ENCODE measurements at places on chromosomes 1 and 21.
A peak's percentile ranks its signal among the peaks of the same experiment; 100 is the strongest.

- no peak for DNase-seq
Measured at GRCh38 chr1:217590598-217590997, 40.3 kb downstream of the GPATCH2 start.

DNA sequence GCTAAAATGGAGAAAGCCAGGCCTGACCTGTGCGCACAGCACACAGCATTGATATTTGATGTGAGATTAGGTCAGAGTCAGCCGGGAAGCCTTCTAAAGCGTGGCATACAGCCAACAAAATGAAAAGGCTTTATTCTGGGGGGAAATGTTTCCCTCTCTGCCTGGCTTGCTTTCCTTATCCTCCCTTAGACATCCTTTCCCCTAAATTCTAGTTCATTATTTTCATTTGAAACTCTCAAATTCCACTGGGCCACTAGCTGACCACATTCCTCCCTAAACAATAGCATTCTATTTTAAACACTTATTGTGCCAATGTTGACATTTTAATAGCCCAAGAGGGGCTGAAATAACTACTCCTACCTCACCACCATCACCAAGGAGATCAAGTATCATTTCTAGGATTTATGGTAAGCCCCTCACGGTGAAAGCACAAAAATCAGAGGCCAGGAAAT is 49.4 kb downstream of the LEPR start:
- DNase-seq: no peak

DNA sequence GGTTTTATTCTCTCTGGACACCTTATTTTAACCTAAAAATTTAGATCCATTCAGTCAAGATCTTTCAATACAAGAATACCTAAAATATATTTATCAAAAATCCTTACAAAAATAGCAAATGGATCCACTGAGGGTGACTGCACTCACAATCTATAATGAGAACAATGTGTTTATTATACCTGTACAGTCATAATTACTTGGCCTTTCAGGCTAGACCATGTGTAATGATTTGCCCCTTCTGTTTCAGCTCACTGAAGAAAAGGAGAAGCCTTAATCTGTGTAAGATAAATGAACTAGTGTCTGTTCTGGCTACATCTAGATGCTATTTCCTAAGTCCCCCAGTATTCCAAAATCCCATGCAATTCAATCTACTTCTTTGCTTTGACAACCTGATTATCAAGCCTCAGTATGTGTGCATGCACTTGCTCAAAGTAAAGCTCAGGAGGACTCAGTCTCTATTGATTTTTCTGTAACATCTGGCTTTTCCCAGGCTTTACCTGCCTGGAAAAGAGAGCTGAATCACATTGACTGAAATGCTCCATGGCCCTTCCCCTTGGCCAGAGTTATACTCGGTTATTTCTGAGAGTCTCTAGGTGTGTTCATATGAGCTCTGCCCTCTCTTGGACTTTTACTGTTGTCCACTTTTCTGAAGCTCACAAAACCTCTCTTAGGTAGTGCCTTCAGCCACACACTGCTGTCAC is 27.6 kb downstream of the CRP start:
- DNase-seq: no peak

DNA sequence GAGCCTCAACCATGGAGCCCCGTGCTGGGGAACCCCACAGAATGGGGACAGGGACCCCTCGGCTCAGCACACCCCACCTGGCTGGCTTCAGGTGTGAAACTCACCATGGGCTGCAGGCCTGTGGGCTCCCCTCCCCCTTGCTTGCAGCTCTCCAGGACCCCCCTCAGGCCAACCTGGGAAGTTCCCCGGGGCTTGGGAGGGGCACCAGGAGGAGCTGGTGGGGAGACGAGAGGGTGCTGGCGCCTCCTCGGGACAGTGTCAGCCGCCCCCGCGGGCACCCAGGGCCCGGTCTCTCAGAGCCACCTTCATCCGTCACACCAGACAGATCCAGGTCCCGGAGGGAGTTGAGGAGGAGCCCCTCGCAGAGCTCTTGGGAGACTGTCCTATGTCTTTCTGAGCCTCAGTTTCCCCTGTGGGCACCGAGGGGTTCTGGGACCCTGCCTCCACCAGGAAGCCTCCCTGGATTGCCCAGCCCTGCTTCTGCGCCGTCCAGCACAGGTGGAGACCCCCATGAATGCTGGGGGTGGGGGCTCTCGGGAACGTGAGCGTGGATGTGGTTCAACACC is 657 bp upstream of the TNFRSF18 start:
- DNase-seq: no peak

- peak; percentile 31 for DNase-seq
Measured at GRCh38 chr1:202192770-202193613, 607 bp upstream of the LGR6 start.

GRCh38 chr21:35853321-35854239 is 206.7 kb downstream of the SETD4 start:
- DNase-seq: no peak

DNA sequence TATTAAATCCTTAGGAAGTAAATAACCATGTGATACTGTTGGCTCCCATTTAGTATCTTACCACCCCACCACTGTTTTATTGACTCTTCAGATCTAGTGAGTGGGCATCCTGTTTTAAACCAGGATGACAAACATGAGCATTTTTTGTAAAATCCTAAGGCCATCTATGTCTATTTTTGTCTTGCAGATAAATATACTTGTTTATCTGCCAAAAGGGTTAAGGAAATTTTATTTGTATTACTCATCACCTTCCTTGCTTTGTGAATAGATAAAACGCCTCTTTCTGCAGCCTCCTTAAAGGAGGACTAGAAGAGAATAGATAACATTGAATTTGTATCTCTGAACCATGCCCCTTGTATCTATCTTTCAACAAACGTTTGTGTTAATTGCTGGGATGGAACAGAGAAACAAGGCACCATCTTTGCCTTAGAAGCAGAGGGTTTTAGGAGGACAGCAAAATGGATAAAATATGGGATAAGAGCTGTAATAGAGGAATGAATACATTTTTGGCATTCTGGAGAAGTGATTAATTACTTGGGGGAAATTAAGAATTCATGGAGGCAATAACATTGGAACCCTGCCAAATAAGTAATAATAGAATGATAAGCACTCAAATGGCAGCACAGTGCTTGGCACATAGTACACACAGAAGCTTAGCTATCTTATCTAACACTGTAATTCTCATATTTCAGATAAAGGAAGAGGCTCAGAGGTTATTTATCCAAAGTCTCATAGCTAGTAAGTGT is 14.7 kb downstream of the YTHDF2 start:
- DNase-seq: no peak

DNA sequence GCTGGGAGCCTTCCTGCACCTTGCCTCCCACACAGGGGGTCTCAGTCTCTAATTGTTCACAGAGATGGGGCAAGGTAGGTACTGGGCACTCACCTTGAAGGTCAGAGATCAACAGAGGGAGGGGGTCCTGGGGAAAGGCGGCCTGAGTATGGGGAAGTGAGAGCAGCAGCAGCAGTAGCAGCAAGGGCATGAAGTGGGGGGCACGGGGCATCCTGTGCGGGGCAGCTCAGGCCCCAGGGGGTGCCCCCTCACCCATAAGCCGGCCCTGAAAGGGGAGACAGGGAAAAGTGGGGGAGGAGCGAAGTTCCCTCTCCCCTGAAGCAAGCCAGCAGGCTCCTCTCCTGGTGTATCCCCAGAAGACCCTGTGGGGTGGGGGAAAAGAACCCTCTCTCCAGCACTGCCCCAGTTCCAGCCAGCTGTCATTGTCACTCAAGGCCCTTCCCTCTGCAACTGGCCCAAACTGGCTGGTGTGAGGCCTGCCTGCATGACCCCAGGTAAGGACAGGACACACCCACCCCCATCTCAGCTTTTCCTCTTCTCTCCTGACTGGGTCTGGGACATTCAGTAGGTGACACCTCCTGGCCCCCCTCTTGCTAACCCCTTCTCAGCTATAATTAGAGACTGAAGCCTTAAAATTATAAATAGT is 3.9 kb downstream of the SEMA6C start:
- DNase-seq: no peak

GRCh38 chr1:18939398-18940302 is 16.8 kb downstream of the IFFO2 start:
- DNase-seq: no peak

Measured in stimulated activated CD8-positive, alpha-beta memory T cell treated with anti-CD3 and anti-CD28 coated beads, Interleukin-2, amount 100 ng/mL, for 1 hour (primary cell).